Bronchial smooth muscle cell (primary cell): ENCODE measurements at places on chromosomes 2 and 18. TPM values are rescaled to one million over a fixed set of nuclear protein-coding genes. Genes with fewer than 3 reads are reported as not detected.

GAD1 gene
- under 0.01 and 0.09 TPM in 2 replicates for total RNA-seq

C1QL2 gene
- not detected in 2 replicates for total RNA-seq

SPATA3 gene
- total RNA-seq: not detected in 2 replicates

ATP6V1B1 gene
- 0.79 and 1.3 TPM in 2 replicates for total RNA-seq

SPC25 gene
- 1.1 and 1.4 TPM in 2 replicates for total RNA-seq

MROH2A gene
- total RNA-seq: under 0.01 TPM in 1 of 2 replicates, not detected in the other

MC5R gene
- not detected in 2 replicates for total RNA-seq

RAMP1 gene
- total RNA-seq: 2.7 and 7.6 TPM in 2 replicates

C2orf80 gene
- total RNA-seq: not detected in 2 replicates

OTOF gene
- total RNA-seq: under 0.01 TPM in 1 of 2 replicates, not detected in the other

DSC3 gene
- total RNA-seq: under 0.01 and 0.09 TPM in 2 replicates

POTEJ gene
- total RNA-seq: not detected in 2 replicates

RBM44 gene
- 0.16 and 0.17 TPM in 2 replicates for total RNA-seq

RSAD2 gene
- total RNA-seq: under 0.01 and 0.47 TPM in 2 replicates

USP14 gene
- total RNA-seq: 15.4 and 16.2 TPM in 2 replicates

SERPINB11 gene
- not detected in 2 replicates for total RNA-seq

AKAIN1 gene
- not detected in 2 replicates for total RNA-seq

CHRNA1 gene
- not detected in 2 replicates for total RNA-seq

TCF23 gene
- total RNA-seq: not detected in 2 replicates

HOXD9 gene
- total RNA-seq: not detected in 2 replicates

COBLL1 gene
- 1.1 and 2.5 TPM in 2 replicates for total RNA-seq

CFC1 gene
- not detected in 2 replicates for total RNA-seq

GTF2A1L gene
- 0.69 and 0.95 TPM in 2 replicates for total RNA-seq

IL18R1 gene
- 1.0 and 1.3 TPM in 2 replicates for total RNA-seq

NCKAP1 gene
- 66.2 and 118 TPM in 2 replicates for total RNA-seq

IL1R1 gene
- total RNA-seq: 59.3 and 108 TPM in 2 replicates

LYG2 gene
- not detected in 2 replicates for total RNA-seq

PRLH gene
- total RNA-seq: not detected in 2 replicates

CRYGD gene
- total RNA-seq: not detected in 2 replicates

RPRM gene
- total RNA-seq: 0.16 TPM in 1 of 2 replicates, not detected in the other

TTR gene
- total RNA-seq: not detected in 2 replicates

UGT1A9 gene
- total RNA-seq: not detected in 2 replicates

MEIS1 gene
- total RNA-seq: 231 and 429 TPM in 2 replicates

NMUR1 gene
- total RNA-seq: 0.09 TPM in 1 of 2 replicates, not detected in the other

CPSF3 gene
- 41.3 and 43.8 TPM in 2 replicates for total RNA-seq

GREB1 gene
- total RNA-seq: 0.47 and 0.60 TPM in 2 replicates

PSTPIP2 gene
- total RNA-seq: 2.7 and 6.9 TPM in 2 replicates

TCF4 gene
- 57.8 and 78.8 TPM in 2 replicates for total RNA-seq

DES gene
- total RNA-seq: 2.4 and 2.7 TPM in 2 replicates

OTX1 gene
- total RNA-seq: under 0.01 and 0.32 TPM in 2 replicates

BBS5 gene
- 5.7 and 6.4 TPM in 2 replicates for total RNA-seq

SP5 gene
- not detected in 2 replicates for total RNA-seq

OSBPL6 gene
- total RNA-seq: 0.52 and 0.79 TPM in 2 replicates

SPP2 gene
- total RNA-seq: 0.16 TPM in 1 of 2 replicates, not detected in the other
